ENCODE measurements at places on chromosomes 2 and 18.

DNA sequence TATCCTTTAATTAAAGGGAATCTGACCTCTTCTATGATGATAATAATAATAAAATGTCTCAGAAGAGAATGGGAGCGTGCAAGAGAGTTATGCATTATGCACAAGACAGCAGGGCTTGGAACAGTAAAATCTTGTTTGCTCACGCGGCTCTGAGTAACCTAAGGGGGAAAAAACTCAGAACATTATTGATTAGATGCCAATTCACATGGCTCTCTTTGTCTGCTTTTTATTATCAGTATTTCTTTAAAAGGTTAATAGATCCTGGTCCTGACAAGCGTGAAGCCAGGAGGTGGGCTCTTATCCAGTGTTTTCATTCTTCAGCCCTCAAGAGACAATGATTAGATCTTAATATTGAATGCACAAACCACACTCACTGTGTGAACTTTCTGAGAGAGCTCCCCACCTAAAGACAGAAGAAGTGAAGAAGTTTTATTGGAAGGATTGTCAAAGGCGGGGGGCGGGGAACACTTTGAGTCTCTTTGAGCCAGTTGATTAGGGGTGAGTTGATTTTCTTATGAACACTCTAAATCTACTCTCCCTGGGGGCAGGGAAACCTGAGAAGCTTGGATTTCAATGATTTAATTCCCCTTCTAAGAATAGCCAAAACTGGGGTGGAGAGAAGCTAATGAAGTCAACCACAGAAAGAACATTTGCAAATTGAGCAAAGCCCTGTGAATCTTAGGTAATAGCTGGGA lies 127.5 kb upstream of the CTAGE1 start:
- DNase-seq: no peak

- no peak for DNase-seq
Observed at GRCh38 chr2:132656266-132656975, 13.6 kb downstream of the LYPD1 start.

- DNase-seq: peak; percentile 13
Observed at GRCh38 chr2:238380785-238381184, 45.9 kb upstream of the ASB1 start.

GRCh38 chr2:160124571-160124970 lies 62.2 kb upstream of the PLA2R1 start:
- DNase-seq: no peak

GRCh38 chr2:228038967-228039366 lies 142.5 kb downstream of the SPHKAP start:
- DNase-seq: no peak

DNA sequence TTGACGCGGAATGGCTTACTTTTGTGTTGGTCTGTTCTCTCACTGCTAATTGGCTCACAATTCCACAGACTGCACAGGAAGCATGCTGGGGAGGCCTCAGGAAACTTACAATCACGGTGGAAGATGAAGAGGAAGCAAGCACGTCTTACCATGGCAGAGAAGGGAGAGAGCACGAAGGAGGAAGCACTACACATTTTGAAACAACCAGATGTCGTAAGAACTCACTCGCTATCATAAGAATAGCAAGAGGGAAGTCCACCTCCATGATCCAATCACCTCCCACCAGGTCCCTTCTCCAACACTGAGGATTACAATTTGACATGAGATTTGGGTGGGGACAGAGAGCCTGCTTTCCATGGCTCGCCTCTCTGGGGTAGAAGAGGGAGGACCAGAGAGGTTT lies 106.2 kb downstream of the KCNF1 start:
- DNase-seq: no peak

DNA sequence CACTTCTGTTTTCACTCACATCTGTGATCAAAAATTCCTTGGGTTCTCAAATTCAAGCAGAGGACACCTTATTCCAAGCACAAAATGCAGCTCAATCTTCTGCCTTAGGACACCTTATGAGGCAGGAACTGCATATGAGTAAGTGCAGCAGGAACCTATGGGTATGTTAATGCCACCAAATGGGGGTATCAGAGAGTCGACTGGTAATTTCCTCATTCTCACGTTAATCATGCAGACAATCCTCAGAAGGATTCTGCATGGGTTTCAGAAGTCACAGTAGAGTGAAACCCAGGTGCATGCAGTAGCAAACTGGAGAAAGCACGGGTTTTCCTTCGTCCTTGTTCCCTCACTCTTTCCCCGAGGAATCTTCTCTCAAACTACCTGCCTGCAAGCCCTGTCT lies 452.8 kb downstream of the CBLN2 start:
- DNase-seq: no peak

DNA sequence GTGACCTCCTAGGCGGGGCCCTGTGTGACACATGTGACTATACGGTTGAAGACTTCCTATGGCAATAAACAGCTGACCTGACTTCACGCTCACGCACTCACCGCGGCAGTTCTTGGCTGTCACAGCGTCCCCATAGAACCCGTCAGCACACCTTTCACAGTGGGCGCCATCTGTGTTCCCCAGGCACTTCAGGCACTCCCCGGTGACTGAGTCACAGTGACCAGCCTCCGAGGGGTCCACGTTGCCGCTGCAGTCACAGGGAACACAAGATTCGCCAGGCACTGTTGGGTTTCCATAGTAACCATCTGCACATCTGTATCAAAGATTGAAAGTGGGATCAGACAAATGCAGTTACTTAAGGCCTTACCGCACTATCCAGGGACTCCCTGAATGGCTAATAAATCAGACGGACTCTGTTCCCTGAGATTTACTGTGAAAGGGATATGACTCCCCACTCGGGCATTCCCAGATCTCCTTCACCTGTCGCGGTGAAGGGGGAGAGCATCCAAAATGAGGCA lies 94.5 kb downstream of the LAMA1 start:
- DNase-seq: no peak

Measured in AG04450 (cell line).